Activated CD8-positive, alpha-beta memory T cell treated with anti-CD3 and anti-CD28 coated beads, Interleukin-2, amount 10 ng/mL, durations not matched to agents 7 days and 5 days (primary cell): ENCODE measurements at places on chromosomes 5 and 9. TPM values are rescaled to one million over a fixed set of nuclear protein-coding genes. Genes with fewer than 3 reads are reported as not detected.

GRCh38 chr9:119095072-119095471, 274.2 kb downstream of the BRINP1 start:
- no peaks in the 10 kb centered on the region for H3K27me3 ChIP-seq
- no peak for DNase-seq
- no peak overlapping the region for H3K27ac ChIP-seq
- H3K4me3 ChIP-seq = no peak overlapping the region

- no peaks in the 10 kb centered on the region for H3K4me1 ChIP-seq
- no peaks in the 10 kb centered on the region for H3K36me3 ChIP-seq
- H3K27ac ChIP-seq = no peak overlapping the region
- H3K27me3 ChIP-seq = no peaks in the 10 kb centered on the region
- no peak overlapping the region for H3K4me3 ChIP-seq
Observed at GRCh38 chr5:31237174-31237573, 43.7 kb downstream of the CDH6 start.

DNA sequence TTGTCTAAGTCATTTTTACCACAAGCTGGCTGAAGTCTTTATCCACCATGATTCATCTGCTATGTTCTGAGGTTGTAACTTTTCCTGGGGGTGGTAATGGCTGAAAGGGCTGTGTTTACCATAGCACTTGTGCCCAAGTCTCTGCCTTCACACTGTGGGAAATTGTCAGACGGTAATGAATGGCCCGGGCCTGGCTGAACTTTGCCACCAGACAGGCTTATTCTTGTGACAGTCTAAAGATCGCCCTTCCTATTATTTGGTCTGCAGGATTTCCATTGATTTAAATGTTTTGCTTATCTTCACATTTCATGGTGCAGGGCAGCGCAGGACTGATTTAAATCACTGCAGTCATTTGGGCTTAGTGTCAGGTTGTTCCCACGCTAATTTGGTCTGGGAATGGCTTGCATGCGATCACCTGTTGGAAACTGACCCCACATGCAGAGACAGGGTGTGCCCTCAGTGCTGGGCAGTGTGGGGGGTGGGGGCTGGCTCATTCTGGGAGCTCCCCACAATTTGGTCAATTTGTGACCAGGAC, 109.3 kb upstream of the ICE1 start:
- H3K4me3 ChIP-seq = no peak overlapping the region
- no peaks in the 10 kb centered on the region for H3K4me1 ChIP-seq
- H3K27ac ChIP-seq = no peak overlapping the region
- H3K36me3 ChIP-seq = no peaks in the 10 kb centered on the region
- no peak for DNase-seq
- no peaks in the 10 kb centered on the region for H3K27me3 ChIP-seq

DNA sequence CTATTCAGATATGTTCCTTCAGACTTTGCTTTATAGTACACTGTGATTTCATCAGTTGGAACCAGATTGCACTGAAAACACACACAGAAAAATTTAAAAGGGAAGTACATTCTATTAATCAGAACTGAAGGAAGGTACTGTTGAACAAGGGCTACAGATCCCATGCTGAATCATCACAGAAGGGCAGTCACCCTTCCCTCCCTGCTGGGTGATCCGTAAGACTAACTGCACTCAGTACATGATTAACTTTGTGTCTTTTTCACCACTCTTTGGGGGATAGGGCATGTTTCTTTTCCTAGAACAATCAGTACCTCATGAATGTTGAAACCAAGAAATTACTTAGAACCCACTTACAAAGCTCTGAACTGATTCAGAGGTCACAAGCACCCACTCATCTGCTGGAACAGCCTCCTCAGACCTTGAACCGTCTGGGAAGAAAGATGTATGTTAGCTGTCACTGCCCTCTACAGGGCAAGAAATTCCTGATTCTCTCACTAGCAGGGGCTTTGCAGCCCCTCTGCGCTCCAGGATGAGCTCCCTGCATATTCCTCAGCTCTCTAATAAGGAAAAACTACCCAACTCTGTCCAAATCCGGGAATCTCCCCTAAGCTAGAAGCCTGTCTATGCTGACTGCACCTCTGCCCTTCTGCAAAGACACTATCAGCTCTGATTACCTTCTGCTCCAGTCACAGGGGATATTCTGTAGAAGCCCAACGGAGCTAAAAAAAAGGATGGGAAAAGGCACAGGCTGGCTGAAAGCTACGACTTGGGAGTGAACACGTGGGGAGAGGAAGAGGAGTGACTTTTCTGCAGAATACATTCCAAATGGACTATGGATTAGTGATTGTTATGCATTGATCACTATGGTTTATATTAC, 51.0 kb downstream of the IARS1 start:
- H3K4me3 ChIP-seq = no peak overlapping the region
- DNase-seq = no peak
- peaks cover 3% of the 10 kb centered on the region for H3K4me1 ChIP-seq
- no peaks in the 10 kb centered on the region for H3K27me3 ChIP-seq
- H3K36me3 ChIP-seq = peaks cover 76% of the 10 kb centered on the region
- no peak overlapping the region for H3K27ac ChIP-seq

DNA sequence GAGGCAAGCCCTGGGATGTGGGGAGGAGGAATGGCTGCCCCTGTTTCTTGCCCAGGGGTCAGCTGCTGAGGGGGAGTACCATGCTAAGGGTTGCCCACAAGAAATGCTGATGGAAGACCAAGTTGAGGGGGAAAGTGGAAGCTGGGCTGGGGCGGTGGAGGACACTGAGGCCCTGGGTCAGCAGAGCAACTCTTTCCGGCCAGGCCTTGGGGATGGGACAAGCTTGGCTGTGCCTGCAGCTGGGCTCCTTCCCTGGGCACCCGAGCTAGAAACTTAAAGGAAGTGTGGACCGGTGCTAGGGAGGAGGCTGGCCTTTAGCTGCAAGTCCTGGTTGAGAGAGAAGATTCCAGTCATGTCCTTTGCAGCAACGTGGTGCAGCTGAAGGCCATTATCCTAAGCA, 22.7 kb downstream of the CSF1R start:
- peaks cover 9% of the 10 kb centered on the region for H3K27me3 ChIP-seq
- DNase-seq = no peak
- H3K4me3 ChIP-seq = no peak overlapping the region
- H3K36me3 ChIP-seq = no peaks in the 10 kb centered on the region
- peaks cover 38% of the 10 kb centered on the region for H3K4me1 ChIP-seq
- H3K27ac ChIP-seq = no peak overlapping the region

- no peaks in the 10 kb centered on the region for H3K36me3 ChIP-seq
- no peaks in the 10 kb centered on the region for H3K27me3 ChIP-seq
- no peak for DNase-seq
- no peaks in the 10 kb centered on the region for H3K4me1 ChIP-seq
- H3K27ac ChIP-seq = no peak overlapping the region
Observed at GRCh38 chr5:24963611-24964010, 318.8 kb upstream of the CDH10 start.

DNA sequence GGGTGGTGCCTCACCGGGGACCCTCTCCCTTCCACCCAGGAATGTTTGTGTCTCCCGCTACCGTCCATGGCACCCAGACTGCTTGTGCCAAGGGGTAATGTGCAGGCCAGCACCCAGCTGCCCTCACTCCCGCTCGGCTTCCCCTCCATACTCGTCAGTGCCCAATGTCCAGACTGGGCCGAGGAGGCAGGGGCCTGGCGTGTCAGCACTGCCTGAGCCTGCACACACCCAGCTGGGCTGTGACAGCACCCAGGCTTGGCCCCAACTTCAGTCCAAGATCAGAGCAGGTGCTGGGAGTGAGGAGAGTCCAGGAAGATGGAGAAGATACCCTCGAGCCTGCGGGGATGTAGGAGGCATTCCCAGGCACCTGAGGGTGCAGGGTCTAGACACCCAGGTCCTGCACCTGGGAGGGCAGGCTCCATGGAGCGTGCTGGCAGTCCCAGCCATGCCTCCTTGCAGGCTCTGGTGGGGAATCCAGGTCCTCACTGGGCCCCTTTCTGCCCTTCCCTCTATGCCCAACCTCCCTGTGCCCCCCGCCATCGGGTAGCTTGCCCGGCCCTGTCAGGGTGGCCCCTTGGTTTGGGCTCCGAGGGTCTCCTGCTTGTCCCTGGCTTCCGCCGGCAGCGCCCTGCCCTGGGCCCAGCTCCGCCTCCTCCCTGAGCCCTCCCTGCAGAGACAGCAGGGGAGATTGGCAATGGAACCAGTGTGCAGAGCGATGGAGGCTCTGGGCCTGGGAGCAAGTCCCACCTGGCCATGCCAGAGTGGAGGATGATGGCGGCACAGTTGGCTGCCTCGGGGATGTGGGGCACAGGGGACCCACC, 250.8 kb upstream of the EDIL3 start:
- no peak for DNase-seq
- H3K27me3 ChIP-seq = no peaks in the 10 kb centered on the region
- no peaks in the 10 kb centered on the region for H3K4me1 ChIP-seq
- no peak overlapping the region for H3K4me3 ChIP-seq
- H3K36me3 ChIP-seq = no peaks in the 10 kb centered on the region
- no peak overlapping the region for H3K27ac ChIP-seq

TSSK1B gene
- not detected for total RNA-seq

SAXO1 gene
- not detected for total RNA-seq

FRRS1L gene
- not detected for total RNA-seq
